ENCODE measurements at places on chromosomes 2 and 18. TPM values are rescaled to one million over a fixed set of nuclear protein-coding genes. Genes with fewer than 3 reads are reported as not detected.

The TSPYL6 gene
- not detected for total RNA-seq

The ASTL gene
- total RNA-seq, result not detected

The TXNDC2 gene
- not detected for total RNA-seq

The LBH gene
- total RNA-seq, result 1.7 TPM

The SERPINB4 gene
- total RNA-seq, result not detected

The SKA1 gene
- total RNA-seq, result 7.8 TPM

The GAL3ST2 gene
- total RNA-seq, result 0.37 TPM

The CYRIA gene
- total RNA-seq, result 1.2 TPM

DNA sequence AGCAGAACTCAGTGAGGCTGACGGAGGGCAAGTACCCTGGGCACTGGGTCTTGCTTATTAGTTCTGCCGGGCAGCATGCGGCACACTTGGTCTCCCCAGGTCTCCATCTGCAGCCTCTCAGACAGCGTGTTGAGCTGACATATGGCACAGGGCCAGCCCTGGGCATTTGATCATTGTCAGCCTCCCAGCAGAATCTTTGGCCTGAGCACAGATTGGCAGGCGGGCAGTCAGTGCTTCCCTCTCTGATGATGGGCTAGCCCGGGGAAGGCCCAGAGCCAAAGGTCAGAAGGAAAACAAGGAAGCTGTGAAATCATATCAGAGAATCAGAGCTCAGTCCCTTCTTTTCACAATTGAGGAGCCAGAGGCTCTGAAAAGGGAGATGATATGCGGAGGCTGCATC, 150.1 kb upstream of the LRRTM1 start:
- H3K4me3 ChIP-seq, result no peak overlapping the region
- no peaks in the 10 kb centered on the region for H3K36me3 ChIP-seq
- no peak overlapping the region for H3K27ac ChIP-seq
- H3K27me3 ChIP-seq, result no peaks in the 10 kb centered on the region
- peaks cover 4% of the 10 kb centered on the region for H3K4me1 ChIP-seq

DNA sequence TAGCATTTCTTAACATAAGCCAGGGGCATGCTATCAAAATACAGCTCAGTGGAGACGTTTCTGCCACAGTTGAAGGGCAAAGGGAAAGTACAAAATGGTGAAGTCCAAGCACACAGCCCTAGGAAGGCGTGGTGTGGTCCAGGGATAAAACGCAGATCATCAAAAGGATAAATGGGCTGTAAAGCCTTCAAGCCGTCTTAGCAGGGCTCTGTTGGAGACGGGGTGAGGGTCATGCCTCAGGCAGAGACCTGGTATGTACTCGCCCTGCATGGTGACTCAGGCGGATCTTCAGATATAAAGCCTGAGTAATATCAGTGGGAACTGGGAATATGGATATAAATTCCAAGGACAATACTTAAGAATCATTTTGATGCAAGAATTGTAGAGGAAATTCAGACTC, 61.2 kb downstream of the NGEF start:
- H3K4me3 ChIP-seq, result no peak overlapping the region
- peaks cover 7% of the 10 kb centered on the region for H3K4me1 ChIP-seq

DNA sequence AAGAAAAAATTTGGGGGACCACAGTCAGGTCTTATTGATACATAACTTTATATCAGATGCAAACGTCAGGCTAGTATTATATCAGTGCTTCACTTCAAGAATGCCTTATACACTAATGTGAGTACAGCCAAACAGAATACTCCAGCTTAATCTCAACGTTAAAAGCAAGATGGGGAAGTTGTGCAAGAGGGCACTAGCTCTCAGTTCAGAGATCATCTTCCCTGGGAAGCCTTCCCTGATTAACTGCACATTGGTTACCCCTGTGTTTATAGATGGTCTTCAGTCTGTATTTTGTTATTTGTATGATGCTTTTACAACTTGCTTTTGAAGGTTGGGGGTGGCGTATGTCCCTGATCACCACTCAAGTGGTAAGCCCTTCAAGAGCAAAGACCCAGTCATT, 11.4 kb downstream of the EPAS1 start:
- H3K36me3 ChIP-seq, result peaks cover 16% of the 10 kb centered on the region
- H3K27ac ChIP-seq, result no peak overlapping the region
- no peak overlapping the region for H3K4me3 ChIP-seq
- no peak for DNase-seq
- no peaks in the 10 kb centered on the region for H3K27me3 ChIP-seq

GRCh38 chr18:79395761-79396404, at the start of gene NFATC1:
Gene NFATC1, plus strand, starts transcription at chr18:79395930. Its CDS starts 295 bp downstream, at chr18:79396225.
- H3K36me3 ChIP-seq, result no peaks in the 10 kb centered on the region
- H3K27ac ChIP-seq, result no peak within 1 kb of the TSS
- H3K4me3 ChIP-seq, result peak within 1 kb of the TSS; percentile 71
- peak; percentile 34 for DNase-seq

DNA sequence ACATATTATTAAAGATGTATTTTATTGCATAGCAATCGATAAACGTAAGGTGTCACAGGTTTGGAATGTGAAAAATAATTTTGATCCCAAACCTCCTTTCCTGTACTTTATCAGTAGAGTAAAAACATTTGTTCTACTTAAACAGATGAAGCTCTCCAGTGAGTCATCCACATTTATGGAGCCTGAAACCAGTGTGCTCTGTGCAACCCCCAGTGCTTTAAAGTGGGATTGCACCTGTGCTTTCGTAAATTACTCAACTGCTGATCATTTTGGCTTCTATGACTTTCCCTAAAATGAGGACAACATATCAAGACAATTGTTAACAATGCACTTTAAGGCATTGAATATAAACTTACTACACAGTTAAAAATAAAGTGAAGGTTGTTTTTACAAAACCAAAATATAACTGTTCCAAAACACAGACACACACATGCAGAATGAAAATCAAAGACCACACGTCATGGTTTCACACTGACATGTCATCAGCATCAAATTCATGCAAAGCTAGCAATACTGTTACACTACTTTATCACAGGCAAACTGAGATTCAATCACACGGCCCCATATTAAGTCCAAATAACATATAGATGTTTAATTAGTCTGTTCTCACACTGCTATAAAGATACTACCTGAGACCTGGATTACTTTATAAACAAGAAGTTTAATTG, 9.7 kb downstream of the TMEM18 start:
- peaks cover 6% of the 10 kb centered on the region for H3K4me1 ChIP-seq
- H3K36me3 ChIP-seq, result peaks cover 18% of the 10 kb centered on the region
- H3K4me3 ChIP-seq, result no peak overlapping the region

DNA sequence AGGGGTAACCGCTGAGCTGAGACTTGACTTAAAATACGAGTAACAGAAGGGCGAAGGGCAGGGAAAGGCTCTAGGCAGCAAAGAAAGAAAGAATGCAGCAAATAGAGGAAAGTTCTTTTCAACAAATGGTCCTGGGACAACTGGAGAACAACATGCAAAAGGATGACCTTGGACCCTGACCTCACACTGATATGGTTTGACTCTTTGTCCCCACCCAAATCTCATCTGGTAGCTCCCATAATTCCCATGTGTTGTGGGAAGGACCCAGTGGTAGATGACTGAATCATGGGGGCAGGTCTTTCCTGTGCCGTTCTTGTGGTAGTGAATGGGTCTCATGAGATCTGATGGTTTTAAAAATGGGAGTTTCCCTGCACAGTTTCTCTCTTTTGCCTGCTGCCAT, 33.9 kb downstream of the ST3GAL5 start:
- no peaks in the 10 kb centered on the region for H3K4me1 ChIP-seq
- no peaks in the 10 kb centered on the region for H3K27me3 ChIP-seq
- H3K4me3 ChIP-seq, result no peak overlapping the region
- DNase-seq, result no peak
- no peaks in the 10 kb centered on the region for H3K36me3 ChIP-seq
- no peak overlapping the region for H3K27ac ChIP-seq

DNA sequence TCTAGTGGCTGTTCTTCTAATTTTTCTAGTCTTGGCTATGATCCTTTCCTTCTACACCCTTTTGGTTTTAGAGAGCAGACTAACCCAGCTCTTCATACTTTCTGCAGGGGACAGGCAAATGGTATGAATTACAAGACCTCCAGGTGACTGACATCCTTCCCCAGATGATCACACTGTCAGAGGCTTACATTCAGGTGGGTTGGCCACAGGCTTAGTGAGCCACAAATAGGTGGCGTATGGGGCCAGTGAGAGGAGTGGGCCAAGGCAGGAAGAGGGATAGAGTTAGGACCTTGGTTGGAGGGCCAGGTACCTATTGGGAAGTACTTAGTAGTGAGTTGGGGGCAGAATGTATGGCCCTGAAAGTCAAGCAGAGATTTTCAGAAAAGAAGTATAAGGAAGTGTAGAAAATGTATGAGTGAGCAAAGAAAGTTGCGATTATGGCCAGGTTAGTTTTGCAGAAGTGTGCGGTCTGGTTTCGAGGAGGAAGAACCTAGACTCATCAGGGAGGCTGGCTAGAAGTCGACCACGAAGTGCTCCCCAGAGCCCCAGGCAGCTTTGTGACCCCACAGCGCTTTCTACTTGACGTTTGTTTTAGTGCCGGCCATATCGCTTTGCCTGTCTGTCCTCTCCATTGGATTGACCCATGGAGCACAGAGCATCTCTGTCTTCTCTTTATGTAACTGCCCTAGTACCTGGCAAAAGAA, 20.0 kb downstream of the SFTPB start:
- H3K4me3 ChIP-seq, result no peak overlapping the region
- peaks cover 97% of the 10 kb centered on the region for H3K36me3 ChIP-seq
- peaks cover 10% of the 10 kb centered on the region for H3K4me1 ChIP-seq

- H3K27ac ChIP-seq, result no peak overlapping the region
- no peak for DNase-seq
- no peaks in the 10 kb centered on the region for H3K4me1 ChIP-seq
Observed at GRCh38 chr2:162566666-162567065, 222.7 kb downstream of the GCA start.

DNA sequence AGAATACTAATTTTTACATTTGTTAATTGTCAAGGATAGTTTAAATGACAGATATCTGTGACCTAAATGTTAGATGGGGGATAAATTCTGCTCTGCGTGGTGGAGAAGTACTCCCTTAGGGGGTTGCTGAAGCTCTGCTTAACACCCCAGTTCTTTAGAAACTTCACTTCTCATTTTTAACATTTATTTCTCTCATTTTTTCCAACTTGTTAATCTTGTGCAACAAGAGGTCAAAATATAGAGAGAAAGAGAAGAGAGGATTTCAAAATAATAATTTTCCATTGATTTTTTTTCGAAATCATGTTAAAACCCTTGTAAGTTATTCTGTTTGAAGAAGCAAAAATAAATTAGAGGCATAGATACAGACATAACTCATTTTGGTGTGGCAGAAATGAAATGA, 61.3 kb upstream of the SLC8A1 start:
- H3K4me3 ChIP-seq, result no peak overlapping the region
- no peak overlapping the region for H3K27ac ChIP-seq
- no peak for DNase-seq

GRCh38 chr2:66021296-66021695, 413.6 kb upstream of the MEIS1 start:
- H3K36me3 ChIP-seq, result no peaks in the 10 kb centered on the region
- H3K4me1 ChIP-seq, result peaks cover 35% of the 10 kb centered on the region
- peak; percentile 43 for DNase-seq
- no peaks in the 10 kb centered on the region for H3K27me3 ChIP-seq
- H3K27ac ChIP-seq, result peak overlapping the region; percentile 25

DNA sequence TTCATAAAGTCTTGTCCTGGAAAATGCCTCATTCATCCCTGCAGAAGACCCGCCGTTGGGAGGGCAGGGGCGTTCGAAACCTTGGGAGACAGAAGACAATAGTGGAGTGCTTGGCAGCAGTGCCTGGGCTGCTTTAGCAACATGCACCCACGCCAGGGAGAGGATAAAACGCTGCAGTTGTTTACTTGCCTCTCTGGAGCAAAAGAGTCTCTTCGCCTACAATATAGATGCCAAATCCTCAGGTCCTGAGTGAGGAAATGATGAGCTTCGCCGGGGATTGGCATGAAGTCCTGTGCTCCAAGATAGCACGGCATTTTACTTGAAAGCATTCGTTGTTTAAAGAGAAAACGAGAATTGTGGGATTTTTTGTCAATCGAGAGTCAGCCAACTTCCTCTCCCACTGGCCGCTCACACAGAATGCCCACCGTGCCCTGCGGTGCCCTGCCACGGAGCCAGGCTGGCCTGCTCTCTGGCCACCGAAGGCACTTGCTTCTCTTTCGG, 152.5 kb upstream of the POU3F3 start:
- DNase-seq, result no peak
- H3K4me3 ChIP-seq, result no peak overlapping the region
- peaks cover 8% of the 10 kb centered on the region for H3K4me1 ChIP-seq
- peaks cover 82% of the 10 kb centered on the region for H3K27me3 ChIP-seq

DNA sequence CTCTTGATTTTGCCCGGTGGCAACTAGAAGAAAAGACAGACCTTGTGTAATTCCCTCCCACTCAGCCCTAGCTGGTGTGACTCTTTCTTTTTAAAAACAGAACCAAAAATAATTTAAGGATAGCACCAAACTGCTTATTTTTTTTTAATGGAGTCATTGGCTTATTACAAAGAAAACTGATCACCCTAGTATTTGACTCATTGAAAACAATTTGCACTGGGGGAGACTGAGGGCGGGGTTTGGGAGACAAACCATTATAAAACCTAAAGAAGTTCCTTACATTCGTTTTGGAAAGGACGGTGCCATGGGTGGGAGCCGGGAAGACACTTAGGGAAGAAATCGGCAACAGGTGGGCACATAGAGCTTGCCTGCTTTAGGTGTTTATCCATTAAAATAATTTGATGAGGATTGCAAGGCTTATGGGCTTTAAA, 2.5 kb downstream of the PAX3 start:
- peaks cover 7% of the 10 kb centered on the region for H3K4me1 ChIP-seq
- H3K36me3 ChIP-seq, result no peaks in the 10 kb centered on the region
- H3K27ac ChIP-seq, result no peak overlapping the region

DNA sequence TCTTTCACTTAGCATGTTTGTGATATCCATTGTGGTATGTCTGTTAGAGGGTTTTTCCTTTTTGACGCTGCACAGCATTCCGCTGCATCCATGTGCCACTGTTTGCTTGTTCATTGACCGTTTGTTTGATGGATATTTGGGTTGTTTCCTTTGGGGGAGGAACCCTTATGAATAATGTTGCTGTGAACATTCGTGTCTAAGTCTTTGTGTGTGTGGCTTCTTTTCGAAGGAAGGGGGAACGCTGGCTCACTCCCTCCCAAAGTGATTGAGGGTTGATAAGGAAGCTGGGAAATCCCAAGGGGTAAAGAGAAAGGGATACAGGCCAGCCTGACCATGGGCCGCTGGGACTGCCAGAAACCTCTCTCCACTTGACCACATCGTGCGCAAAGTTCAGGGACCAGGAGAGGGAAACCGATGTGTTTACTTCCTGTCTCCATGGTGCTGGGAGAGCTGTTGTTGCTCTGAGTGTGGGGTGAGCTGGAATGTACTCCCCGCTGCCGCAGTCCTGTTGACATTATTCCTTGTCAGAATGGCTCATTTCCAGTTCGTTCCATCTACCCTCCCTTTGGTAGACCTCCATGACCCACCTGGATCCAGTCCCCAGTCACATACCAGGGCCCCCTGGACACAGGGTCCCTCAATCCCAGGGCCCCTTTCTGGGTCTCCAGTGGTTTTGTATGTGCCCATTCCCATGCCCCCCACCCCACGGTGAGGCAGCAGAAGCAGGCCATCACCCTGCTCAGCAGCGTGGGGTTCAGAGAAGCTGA, 39.6 kb downstream of the HS1BP3 start:
- H3K27ac ChIP-seq, result no peak overlapping the region
- H3K4me1 ChIP-seq, result peaks cover 14% of the 10 kb centered on the region
- no peak overlapping the region for H3K4me3 ChIP-seq
- no peaks in the 10 kb centered on the region for H3K36me3 ChIP-seq
- no peaks in the 10 kb centered on the region for H3K27me3 ChIP-seq

- H3K27ac ChIP-seq, result no peak overlapping the region
- peaks cover 2% of the 10 kb centered on the region for H3K27me3 ChIP-seq
- H3K4me1 ChIP-seq, result no peaks in the 10 kb centered on the region
- no peak for DNase-seq
- no peaks in the 10 kb centered on the region for H3K36me3 ChIP-seq
- H3K4me3 ChIP-seq, result no peak overlapping the region
Observed at GRCh38 chr2:96685577-96686459, 43.3 kb downstream of the FER1L5 start.
